ENCODE measurements at places on chromosomes 12 and 14.

GRCh38 chr14:92481811-92482555 lies 31.6 kb upstream of the RIN3 start:
- DNase-seq, result no peak

- no peak for DNase-seq
These were observed 253.2 kb downstream of the CACNA1C start for GRCh38 chr12:2306012-2306411.

GRCh38 chr12:110233212-110233903 lies 47.7 kb upstream of the ATP2A2 start:
- DNase-seq, result no peak

GRCh38 chr12:121503395-121503794 lies 77.4 kb downstream of the KDM2B start:
- DNase-seq, result no peak

GRCh38 chr12:69339999-69340398 lies 8.2 kb upstream of the LYZ start:
- no peak for DNase-seq

DNA sequence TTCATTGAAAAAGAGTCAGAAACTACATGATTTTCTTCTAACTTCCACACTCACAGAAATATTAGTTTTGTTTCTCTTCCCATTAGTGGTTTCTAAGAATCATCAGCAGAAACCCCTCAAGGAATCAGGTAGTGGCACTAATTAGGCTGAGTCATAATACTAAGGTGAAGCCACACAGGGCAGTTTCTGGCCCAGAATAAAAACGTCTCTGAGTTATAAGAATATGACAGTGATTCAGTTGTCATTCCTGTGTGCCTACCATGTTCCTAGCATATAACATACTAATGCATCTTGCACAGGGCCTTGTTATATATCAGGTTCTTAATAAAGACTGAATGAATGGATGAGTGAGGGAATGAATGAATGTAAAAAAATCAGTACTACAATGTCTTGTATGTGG lies 206.0 kb upstream of the PLEKHG7 start:
- DNase-seq, result no peak

GRCh38 chr12:3125674-3126073 lies 48.5 kb downstream of the TSPAN9 start:
- no peak for DNase-seq

GRCh38 chr14:88269806-88270420 lies 53.2 kb downstream of the KCNK10 start:
- DNase-seq, result no peak

GRCh38 chr12:131159660-131160059 lies 206.0 kb downstream of the ADGRD1 start:
- no peak for DNase-seq

DNA sequence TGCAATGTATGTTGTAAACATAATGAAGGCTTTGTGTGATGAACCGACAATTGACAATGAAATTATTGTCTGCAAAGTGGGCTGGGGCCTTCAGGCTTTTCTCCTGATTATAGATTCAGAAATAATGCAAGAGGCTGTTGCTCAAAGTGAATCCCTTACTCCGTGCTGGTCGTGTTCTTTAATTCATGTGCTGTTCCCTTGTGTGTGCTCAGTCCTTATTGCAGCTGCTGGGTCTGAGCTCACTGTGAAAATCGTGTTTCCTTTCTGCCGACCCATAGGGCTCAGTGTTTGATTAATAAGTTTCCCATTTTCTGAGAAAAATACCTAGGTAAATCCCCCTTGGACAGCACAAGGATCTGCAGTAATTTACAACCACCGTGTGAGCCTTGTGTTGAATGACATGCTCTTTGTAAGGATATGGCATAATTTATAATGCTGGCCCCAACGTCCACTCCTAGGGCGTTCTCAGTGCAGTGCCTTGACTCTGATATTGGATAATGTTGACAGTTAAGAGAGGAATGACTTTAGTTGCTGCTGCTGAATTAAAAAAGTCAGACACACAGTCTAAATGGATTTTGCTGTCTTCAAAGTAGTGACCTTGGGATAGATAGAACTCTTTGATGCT lies 81.6 kb downstream of the RGS6 start:
- no peak for DNase-seq

GRCh38 chr12:107446476-107446875 lies 239.1 kb upstream of the PWP1 start:
- DNase-seq, result no peak

DNA sequence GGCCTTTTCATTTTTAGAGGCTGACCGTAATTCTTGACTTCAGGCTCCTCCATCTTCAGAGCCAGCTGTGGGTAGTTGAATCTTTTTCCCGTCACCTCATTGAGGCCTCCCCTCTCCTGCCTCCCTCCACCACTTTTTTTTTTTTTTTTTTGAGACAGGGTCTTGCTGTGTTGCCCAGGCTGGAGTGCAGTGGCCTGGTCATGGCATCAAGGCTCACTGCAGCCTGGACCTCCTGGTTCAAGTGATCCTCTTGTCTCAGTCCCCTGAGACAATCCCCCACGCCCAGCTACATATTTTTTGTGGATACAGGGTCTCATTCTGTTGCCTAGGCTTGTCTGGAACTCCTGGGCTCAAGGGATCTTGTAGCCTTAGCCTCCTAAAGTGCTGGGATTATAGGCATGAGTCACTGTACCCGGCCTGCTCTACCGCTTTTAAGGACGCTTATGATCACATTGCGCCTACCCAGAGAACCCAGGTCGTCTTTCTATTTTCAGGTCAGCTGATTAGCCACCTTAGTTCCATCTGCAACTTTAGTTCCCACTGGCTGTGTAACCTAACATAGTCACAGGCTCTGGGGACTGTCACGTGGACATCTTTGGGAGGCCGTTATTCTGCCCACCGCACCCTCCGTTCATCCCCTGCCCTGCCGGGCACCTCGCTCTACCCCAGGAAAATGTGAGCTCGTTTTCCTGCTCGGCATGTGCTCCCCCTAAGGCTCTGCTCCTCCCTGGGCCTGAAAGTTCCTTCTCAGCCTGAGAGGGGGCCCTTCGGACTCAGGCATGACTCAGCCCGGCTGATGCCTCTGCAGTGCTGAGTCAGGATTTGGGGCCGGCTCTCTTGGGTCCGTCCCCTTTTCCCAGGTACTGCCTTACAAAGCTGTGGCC lies 13.4 kb downstream of the TNFAIP2 start:
- no peak for DNase-seq

DNA sequence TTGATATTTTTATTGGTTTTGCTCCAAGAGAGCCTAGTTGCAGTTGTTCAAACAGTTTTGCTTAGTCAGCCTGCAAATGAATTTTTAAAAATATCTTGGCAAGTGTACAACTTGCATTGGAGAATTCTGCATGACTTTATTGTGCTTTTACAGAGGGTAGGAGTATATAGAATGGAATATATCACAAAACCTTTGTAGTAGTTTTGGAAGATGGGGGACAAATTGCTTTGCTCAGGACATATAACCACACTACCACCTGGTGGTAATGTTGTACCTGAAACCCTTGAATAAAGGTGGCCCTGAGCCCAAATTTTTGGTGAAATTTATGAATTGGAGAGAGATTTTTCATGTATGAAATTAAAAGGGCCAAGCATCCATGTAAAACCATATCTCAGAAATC lies 645.2 kb downstream of the MED13L start:
- no peak for DNase-seq

DNA sequence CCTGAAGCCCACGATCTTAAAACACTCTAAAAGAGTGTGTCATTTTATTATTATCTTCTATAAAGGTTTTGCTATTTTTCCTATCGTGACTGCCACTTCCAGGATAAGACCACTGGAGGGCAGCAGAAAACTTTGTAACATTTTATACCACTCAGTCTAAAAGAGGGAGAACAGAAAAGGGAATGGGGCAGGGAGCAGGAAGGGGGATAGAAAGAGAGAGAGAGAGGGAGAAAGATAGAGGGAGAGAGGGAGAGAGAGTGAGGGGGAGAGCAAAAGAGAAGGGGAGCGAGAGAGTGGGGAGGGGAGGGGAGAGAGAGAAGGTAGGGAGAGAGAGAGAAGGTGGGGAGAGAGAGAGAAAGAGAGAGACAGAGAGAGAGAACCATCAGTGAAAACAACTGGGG lies 2.0 kb upstream of the ART4 start:
- DNase-seq, result no peak

GRCh38 chr12:12995088-12995487 lies 5.0 kb downstream of the HEBP1 start:
- DNase-seq, result no peak

DNA sequence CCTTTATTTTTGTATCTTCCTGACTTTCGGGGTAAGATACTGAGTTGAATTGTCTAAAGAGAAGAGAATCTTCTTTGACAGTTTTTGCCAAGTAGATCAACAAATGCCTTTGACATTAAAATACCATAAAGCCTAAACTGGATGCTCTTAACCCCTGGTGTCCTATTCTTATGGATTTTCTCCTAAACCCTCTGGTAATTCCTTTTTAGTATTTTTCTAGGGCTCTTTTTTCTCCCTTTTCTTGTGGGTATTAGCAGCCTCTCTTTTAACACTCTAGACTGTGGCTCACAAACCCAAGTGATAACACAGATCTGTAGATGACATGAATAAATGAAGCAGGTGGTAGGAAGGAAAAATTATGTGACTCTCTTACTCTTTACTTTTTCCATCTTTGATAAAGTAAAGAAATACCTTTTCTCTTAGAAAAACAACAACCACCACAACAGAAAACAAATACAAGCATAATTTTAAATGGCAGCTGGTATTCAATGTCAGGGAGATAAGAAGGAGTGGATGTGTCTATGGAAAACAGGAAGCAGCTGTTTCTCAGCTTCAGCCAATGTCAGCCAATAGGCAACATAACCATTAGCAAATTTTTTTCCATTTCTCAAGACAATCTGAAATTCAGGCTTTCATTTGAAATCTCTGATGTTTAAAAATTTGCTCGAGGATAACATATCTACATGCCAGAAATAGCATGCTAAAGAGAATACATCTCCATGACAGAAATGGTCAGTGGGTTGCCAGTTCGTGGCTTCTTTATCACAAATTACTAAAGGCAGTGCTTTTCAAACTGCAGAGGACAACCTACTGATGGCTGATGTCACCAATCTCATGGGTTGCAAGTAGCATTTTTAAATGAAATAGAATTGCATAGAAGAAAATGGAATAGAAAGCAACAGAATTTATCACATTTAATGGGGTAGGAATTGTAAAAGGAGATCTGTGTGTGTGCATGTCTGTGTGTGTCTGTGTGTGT lies 123.1 kb upstream of the KRR1 start:
- no peak for DNase-seq

GRCh38 chr14:102805371-102805891 lies 28.2 kb downstream of the TRAF3 start:
- no peak for DNase-seq

- no peak for DNase-seq
These were observed 518.1 kb downstream of the TRHDE start for GRCh38 chr12:72790273-72790672.
